ENCODE measurements at places on chromosomes 5 and 9.

DNA sequence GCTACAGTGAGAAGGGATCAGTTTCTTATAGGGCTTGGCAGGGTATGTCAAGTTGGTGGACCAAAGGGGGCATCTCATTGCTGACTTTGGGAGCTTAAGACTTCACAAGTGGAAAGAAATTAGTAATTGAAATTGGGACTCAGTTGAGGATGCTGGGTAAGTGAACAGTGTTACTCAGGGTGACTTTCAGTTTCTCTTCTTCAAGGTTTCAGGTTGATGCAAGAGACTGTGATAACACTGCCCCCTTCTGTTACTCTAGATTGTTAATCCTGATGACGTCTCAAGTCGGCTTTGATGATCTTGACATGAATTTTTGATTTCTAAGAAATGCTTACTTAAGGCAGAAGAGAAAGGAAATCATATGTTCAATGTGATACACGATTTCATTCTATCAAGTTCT lies 21.3 kb downstream of the KCTD16 start:
- DNase-seq: no peak

DNA sequence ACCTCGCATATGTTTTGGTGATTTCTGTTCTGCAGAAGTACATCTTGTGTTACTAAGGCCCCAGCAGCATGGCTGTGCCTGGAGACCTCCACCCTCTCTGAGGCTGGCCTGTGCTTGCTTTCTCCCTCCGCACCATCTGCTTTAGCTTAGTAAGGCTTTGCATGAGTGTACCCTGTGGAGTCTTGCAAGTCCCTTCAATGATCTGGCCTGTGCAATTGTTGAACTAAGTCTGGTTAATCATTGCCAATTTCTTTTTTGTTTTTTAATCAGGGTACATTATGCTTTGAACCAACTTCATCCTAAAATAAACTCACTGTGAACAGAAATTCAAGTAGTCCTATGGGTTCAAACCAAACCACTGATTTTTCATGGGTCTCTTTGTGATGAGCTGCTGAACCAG lies 32.3 kb downstream of the ACOT12 start:
- no peak for DNase-seq

DNA sequence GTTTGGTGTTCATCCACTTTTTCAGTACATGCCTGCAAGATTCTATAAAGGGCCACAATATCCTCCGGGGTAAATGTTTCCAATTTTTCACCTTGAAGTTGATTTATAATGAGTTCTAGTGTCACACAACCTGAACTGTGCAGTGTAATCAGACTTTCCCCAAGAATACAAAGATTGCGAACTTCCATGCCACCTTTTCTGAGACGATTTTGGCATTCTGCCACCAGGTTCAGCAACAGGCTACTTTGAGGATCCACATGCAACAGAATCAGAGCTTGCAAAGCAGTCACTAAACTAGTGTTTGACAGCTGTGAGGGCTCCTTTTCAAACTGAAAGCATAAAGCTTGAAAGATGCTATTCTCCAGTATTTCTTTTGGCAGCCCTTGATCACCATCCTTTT lies 1.6 kb downstream of the FASTKD3 start:
- no peak for DNase-seq

DNA sequence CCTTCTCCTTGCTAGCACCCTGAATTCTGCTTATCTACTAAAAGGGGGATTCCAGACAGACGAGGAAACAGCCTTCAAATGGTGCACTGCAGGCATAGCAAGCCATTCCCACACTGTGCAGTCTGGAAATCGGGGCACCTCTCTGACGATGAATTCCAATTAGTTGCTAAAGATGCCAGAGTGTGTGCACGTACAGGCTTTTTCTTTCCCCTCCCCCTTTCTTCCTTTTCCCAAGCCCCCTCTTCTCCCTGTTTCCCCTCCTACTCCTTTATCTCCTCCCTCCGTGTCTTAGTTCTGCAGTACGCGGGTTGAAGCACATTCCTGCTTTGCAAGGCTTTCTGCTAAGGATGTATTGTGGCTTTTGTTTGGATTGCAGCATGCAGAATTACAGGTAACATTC lies at the start of gene GPR21:
Gene GPR21 (plus strand): TSS at position 316 of the 400 bp plus-strand sequence. CDS start 900 bp downstream, outside the sequence.
- no peak for DNase-seq

GRCh38 chr5:71955723-71956122 lies 151.6 kb upstream of the MAP1B start:
- no peak for DNase-seq

DNA sequence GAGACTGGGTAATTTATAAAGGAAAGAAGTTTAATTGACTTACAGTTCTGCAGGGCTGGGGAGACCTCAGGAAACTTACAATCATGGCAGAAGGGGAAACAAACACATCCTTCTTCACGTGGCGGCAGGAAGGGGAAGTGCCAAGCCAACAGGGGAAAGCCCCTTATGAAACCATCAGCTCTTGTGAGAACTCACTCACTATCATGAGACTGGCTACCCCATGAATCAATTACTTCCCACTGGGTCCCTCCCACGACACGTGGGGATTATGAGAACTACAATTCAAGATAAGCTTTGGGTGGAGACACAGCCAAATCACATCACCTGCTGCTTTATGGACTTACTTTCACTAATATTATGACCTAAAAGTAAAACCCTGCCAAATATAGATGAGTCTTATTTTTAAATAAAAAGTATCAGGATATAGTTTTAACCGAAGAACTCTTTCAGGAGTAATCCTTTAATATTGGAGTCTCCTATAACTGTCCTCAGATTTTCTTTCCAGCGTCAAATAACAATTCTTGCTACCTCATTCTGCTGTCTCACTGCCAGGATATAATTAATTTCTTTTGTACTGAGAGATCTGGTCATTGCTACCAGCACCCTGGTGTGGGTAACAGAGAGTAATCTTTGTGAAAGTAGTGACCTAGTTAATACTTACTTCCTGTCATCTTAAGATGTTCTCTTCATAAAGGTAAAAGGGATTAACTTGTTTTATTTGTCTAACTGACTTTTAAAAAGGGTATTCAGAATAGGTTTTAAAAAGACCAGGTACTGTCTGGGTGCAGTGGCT lies 68.6 kb downstream of the NLN start:
- no peak for DNase-seq

DNA sequence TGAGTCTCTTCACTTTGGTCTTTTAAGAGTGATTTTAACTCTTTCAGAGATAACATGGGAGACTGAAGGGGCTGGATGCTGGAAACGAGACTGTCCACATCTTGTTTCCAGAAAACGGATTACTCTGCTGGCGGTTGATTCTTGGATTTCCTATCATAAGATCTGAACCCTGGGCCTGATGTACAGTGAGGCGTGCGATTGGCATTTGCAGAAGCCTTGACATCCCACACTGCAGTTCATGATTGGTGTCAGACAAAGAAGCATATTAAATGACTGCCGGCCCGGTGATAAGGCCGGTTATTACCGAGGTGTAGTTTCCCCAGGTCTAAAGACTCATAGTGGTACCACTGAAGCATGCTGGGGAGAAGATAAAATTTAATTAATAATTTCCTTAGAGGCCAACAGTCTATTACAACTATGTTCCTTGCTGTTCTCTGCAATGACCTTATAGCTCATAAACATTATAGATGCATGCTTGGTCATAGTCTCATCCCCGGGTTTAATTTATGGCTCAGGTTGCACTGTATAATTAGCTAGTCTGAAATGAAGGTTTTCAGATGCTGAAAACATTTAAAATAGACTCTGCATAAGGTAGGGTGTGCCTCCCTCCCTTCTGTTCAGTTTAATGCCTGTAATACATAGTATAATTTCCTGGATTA lies 99.2 kb downstream of the PPP2R2B start:
- no peak for DNase-seq

Data from right forelimb (tissue), 1 donor.